Nasal cavity respiratory epithelium epithelial cell of viscerocranial mucosa (primary cell): ENCODE measurements at places on chromosomes 7 and 10. TPM values are rescaled to one million over a fixed set of nuclear protein-coding genes. Genes with fewer than 3 reads are reported as not detected.

The ARMC10 gene
- 51.6 and 53.7 TPM in 2 replicates for total RNA-seq

The CCL26 gene
- total RNA-seq: 0.14 and 0.34 TPM in 2 replicates

The NUTM2B gene
- total RNA-seq: 0.50 and 0.68 TPM in 2 replicates

The RAPGEF5 gene
- total RNA-seq: 4.8 and 9.5 TPM in 2 replicates

The C10orf53 gene
- not detected in 2 replicates for total RNA-seq

The NPTX2 gene
- total RNA-seq: under 0.01 and 0.07 TPM in 2 replicates

The ACHE gene
- under 0.01 and 0.28 TPM in 2 replicates for total RNA-seq

The ASB10 gene
- total RNA-seq: not detected in 2 replicates

The DLX5 gene
- 0.34 and 1.00 TPM in 2 replicates for total RNA-seq

The AGBL3 gene
- 1.00 and 1.0 TPM in 2 replicates for total RNA-seq

The HOXA4 gene
- total RNA-seq: not detected in 2 replicates

The AFAP1L2 gene
- 9.3 and 18.8 TPM in 2 replicates for total RNA-seq

The ACTR3C gene
- 5.5 and 12.2 TPM in 2 replicates for total RNA-seq

The PLAC9 gene
- not detected in 2 replicates for total RNA-seq

The SPDYE2B gene
- total RNA-seq: not detected in 2 replicates

The CNNM2 gene
- total RNA-seq: 2.7 and 8.3 TPM in 2 replicates

The AMPH gene
- total RNA-seq: not detected in 2 replicates

The PNLIPRP3 gene
- 29.0 and 171 TPM in 2 replicates for total RNA-seq

The AVPI1 gene
- total RNA-seq: 48.2 and 104 TPM in 2 replicates

The FAM13C gene
- total RNA-seq: 1.00 TPM in 1 of 2 replicates, not detected in the other

The THSD7A gene
- total RNA-seq: under 0.01 and 0.28 TPM in 2 replicates

The FXYD4 gene
- total RNA-seq: not detected in 2 replicates

The PKD1L1 gene
- under 0.01 and 0.14 TPM in 2 replicates for total RNA-seq

The H2BK1 gene
- not detected in 2 replicates for total RNA-seq

The ATOH7 gene
- not detected in 2 replicates for total RNA-seq

The GATA3 gene
- total RNA-seq: 0.34 and 0.36 TPM in 2 replicates

The CAMK2B gene
- not detected in 2 replicates for total RNA-seq

The TMEM196 gene
- total RNA-seq: not detected in 2 replicates

The AKR1B15 gene
- 0.34 and 0.50 TPM in 2 replicates for total RNA-seq

The PNLIPRP1 gene
- not detected in 2 replicates for total RNA-seq

The INMT gene
- total RNA-seq: not detected in 2 replicates

The UBN2 gene
- total RNA-seq: 7.2 and 10.8 TPM in 2 replicates

The PRKRIP1 gene
- 14.4 and 16.0 TPM in 2 replicates for total RNA-seq

The OR2A5 gene
- total RNA-seq: not detected in 2 replicates

The RSPH10B2 gene
- total RNA-seq: 0.34 and 0.50 TPM in 2 replicates

The SAMD9 gene
- total RNA-seq: 7.2 and 19.6 TPM in 2 replicates

The CFAP46 gene
- under 0.01 and 0.28 TPM in 2 replicates for total RNA-seq

The ZNF804B gene
- total RNA-seq: not detected in 2 replicates

The UCN3 gene
- total RNA-seq: not detected in 2 replicates

The TAS2R4 gene
- 1.0 and 6.4 TPM in 2 replicates for total RNA-seq

The RADIL gene
- not detected in 2 replicates for total RNA-seq

The LIPK gene
- 0.21 and 0.68 TPM in 2 replicates for total RNA-seq

The ADCY1 gene
- total RNA-seq: 0.68 and 5.1 TPM in 2 replicates

The ICA1 gene
- 10.6 and 14.0 TPM in 2 replicates for total RNA-seq

The LGI1 gene
- not detected in 2 replicates for total RNA-seq
